ENCODE measurements at places on chromosomes 16 and 17. TPM values are rescaled to one million over a fixed set of nuclear protein-coding genes. Genes with fewer than 3 reads are reported as not detected.
A peak's percentile ranks its signal among the peaks of the same experiment; 100 is the strongest.

The NT5M gene
- total RNA-seq: 6.1 TPM

The DBNDD1 gene
- total RNA-seq: 1.0 TPM

The RNF157 gene
- total RNA-seq: 34.7 TPM

DNA sequence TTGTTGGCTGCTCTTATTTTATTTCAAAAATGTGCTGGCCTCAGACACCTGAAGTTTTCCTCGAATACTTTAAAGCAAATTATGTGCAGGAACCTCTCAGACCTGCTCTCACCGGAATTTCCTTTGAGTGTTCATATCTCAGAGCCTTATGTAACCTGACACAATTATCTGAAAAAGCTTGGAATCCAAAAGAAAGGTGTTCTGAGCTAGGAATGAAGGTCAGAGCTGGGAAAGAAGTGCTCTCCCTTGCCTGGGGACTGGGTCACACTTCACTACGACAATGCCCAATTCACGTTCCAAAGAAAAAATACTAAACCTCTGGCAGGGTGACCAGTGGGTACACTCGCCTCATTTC lies 6.7 kb upstream of the HSD11B2 start:
- no peak for DNase-seq
- no peaks in the 10 kb centered on the region for H3K4me1 ChIP-seq
- no peak overlapping the region for H3K27ac ChIP-seq
- no peak overlapping the region for H3K4me3 ChIP-seq
- peaks cover 29% of the 10 kb centered on the region for H3K27me3 ChIP-seq

DNA sequence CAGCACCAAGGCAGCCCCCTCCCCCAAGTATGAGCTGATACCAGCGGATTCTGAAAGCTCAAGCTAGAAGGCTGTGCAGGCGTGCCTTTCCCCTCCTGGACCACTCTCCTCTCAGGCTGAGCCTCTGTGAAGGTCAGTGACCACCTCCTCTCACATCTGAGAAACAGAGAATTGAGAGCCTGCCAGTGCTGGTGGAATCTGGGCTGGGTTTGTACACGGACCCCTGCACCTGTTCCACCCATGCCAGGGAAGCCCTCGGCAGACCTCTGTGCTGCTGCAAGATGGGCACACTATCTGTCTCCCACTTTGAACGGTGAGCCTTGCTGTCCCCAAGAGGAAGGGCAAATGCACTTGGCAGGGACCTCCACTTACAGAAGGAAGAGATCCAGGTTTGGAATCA lies 54.7 kb upstream of the SDK2 start:
- H3K36me3 ChIP-seq: no peaks in the 10 kb centered on the region
- H3K4me3 ChIP-seq: no peak overlapping the region
- DNase-seq: no peak
- H3K27ac ChIP-seq: no peak overlapping the region

- DNase-seq: peak; percentile 56
- peak overlapping the region; percentile 66 for H3K4me3 ChIP-seq
- H3K36me3 ChIP-seq: no peaks in the 10 kb centered on the region
- H3K4me1 ChIP-seq: peaks cover 18% of the 10 kb centered on the region
These were observed 18.6 kb upstream of the ZNF629 start for GRCh38 chr16:30805370-30806169.

DNA sequence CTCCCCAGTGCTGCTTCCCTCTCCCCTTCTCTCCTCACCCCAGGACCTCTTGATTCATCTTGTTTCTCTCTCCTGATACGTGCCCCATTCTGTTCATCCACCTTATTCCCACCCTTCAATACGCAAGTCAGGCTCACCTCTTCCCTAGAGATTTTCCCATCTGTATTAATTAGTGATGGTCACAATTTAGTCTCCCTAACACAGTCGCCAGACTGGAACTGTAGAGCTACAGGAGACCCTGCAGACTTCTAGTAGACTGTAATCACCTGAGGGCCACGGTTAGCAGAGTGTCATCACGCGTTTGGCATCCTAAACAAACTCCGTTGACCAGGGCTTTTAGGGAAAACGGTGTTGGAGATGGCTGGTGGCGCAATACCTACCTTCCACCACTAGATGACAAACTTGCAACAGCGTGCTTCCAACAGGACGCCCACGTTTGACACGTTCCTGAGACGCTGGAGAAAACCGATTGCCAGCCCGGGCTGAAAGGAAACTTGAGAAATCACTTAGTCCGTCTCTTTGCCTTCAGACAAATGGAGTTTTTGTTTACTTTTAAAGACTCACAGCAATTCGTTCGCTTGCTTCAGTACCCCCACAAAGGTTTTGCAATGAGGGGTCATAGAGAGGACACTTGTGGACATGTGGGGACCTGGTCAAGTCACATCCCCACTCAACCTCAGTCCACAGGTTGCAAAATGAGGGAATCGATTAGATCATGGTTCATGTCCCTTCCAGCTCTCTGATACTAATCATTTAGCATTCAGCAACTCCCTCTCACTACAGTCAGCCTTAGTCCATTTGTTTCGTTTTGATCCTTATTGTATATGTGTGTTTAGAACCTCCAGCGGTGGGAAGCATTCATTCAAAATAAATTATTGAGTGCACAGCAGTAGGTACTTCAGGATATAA lies 20.6 kb downstream of the MYL4 start:
- H3K36me3 ChIP-seq: no peaks in the 10 kb centered on the region
- H3K27ac ChIP-seq: no peak overlapping the region
- peak overlapping the region; percentile 59 for H3K4me3 ChIP-seq
- peaks cover 18% of the 10 kb centered on the region for H3K27me3 ChIP-seq
- peak; percentile 69 for DNase-seq
- H3K4me1 ChIP-seq: peaks cover 11% of the 10 kb centered on the region
